ENCODE measurements at places on chromosomes 2 and 18. TPM values are rescaled to one million over a fixed set of nuclear protein-coding genes. Genes with fewer than 3 reads are reported as not detected.

DNA sequence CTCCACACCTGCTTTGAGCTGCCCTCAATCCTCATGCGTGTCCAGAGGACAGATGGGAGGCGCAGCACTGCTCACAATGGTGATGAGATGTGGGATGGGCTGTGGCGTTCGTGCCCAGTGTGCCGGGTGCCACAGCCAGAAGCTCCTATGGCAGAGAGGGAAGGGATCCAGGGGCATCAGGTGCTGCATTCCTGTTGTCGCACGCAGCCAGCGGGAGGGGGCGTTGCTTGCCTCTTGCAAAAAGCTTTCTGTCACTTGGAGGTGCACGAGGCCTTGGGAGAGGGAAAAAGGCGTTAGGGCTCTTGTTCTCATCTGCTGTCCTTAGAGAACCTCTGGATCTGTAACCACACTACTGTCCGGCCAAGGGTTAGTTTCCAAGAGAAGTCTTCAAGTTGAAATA is 29.2 kb upstream of the ALLC start:
- no peak for ATAC-seq

Gene TPRKB
- 21.8 TPM for total RNA-seq

GRCh38 chr2:96881349-96882195 is 11.7 kb upstream of the SEMA4C start:
- ATAC-seq, result no peak

Gene FRZB
- total RNA-seq, result 26.4 TPM
